ENCODE measurements at places on chromosomes 13 and 19. TPM values are rescaled to one million over a fixed set of nuclear protein-coding genes. Genes with fewer than 3 reads are reported as not detected.

DNA sequence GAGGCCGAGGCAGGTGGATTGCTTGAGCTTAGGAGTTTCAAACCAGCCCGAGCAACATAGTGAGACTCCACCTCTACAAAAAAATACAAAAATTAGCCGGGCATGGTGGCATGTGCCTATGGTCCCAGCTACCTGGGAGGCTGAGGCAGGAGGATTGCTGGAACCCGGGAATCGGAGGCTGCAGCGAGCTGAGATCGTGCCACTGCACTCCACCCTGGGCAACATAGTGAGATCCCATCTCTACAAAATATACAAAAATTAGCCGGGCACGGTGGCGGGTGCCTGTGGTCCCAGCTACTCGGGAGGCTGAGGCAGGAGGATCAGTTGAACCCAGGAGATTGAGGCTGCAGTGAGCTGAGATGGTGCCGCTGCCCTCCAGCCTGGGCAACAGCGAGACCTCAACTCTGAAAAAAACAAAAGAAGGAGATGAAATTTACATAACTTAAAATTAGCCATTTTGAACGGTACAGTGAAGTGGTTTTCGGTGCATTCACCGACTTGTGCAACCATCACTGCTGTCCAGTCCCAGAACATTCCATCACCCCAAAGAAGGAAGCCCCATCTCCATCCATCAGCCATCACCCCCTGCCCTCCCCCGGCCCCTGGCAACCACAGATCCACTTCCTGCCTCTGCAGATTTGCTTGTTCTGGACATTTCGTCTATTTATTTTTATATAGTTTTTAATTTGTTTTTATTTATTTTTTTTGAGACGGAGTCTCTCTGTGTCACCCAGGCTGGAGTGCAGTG lies 1.6 kb upstream of the AZU1 start:
- no peak for DNase-seq

Gene ADGRE3
- not detected for total RNA-seq

Gene IFI30
- total RNA-seq, result 32.3 TPM

GRCh38 chr13:31261241-31261640 lies 61.5 kb downstream of the B3GLCT start:
- DNase-seq, result no peak

- DNase-seq, result no peak
These were observed 237.7 kb upstream of the DACH1 start for GRCh38 chr13:72104656-72105180.

Gene ZNF724
- total RNA-seq, result 3.4 TPM

- no peak for DNase-seq
These were observed 65.2 kb upstream of the TNFRSF19 start for GRCh38 chr13:23505007-23505406.

DNA sequence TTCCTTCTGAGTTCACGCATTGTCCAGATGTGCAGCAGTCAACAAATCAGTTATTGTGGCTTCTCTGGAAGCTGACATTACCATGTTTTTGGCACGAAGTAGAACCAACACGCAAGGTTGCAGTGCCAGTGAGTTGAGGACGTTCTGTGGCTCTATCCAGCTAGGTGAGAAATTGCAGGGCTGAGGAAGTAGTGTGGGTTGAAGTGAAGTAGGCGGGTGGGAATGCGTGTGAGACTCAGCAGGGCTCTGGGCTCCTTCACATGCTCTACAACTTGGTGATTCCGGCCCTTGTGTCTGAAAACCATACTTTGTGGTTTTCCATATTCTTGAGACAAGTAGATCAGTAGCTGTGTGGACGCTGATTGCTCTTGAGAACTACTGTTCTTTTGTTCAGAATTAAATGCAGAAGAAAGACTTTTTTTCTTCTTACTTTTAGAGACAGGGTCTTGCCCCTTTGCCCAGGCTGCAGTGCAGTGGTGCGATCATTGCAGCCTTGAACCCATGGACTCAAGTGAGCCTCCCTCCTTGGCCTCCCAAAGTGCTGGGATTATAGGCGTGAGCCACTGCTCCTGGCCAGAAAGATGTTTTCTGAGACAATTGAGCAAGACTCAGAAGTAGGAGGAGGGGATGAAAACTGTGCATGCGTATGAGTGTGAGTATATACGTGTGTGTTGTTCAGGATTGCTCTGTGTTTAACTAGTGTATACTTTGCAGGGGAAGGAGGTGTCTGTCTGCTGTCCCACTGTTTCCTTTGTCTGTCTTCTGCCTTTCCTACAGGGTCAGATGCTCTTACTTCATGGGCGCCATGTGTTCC lies 46.2 kb downstream of the GATAD2A start:
- DNase-seq, result no peak

DNA sequence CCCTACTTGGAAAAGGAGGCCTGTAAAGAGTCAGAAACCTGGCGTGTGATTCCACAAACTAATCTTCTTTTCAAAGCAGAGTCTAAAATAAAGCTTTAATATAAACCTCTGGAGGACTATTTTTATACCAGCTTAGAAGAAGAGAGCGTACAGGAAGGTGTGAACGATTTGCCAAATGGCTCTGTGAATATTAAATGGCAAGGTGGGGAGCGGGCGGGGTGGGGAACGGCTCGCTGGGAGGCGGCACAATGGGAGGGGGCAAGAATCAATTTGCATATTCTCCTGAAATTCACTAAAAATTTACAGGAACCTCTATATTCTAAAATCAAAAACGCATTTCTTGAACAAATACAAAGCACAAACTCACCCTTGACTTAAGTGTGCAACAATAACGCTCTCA lies 982 bp downstream of the ZNF780B start:
- no peak for DNase-seq

GRCh38 chr19:41844601-41845000 lies at the start of gene LYPD4:
TSS of gene LYPD4 (minus strand) at chr19:41844683. CDS start at chr19:41839285, 5,398 bp downstream.
- DNase-seq, result no peak

Gene SIGLEC7
- total RNA-seq, result 2.4 TPM

GRCh38 chr19:2578901-2579677 lies 103.2 kb downstream of the GADD45B start:
- peak; percentile 88 for DNase-seq

DNA sequence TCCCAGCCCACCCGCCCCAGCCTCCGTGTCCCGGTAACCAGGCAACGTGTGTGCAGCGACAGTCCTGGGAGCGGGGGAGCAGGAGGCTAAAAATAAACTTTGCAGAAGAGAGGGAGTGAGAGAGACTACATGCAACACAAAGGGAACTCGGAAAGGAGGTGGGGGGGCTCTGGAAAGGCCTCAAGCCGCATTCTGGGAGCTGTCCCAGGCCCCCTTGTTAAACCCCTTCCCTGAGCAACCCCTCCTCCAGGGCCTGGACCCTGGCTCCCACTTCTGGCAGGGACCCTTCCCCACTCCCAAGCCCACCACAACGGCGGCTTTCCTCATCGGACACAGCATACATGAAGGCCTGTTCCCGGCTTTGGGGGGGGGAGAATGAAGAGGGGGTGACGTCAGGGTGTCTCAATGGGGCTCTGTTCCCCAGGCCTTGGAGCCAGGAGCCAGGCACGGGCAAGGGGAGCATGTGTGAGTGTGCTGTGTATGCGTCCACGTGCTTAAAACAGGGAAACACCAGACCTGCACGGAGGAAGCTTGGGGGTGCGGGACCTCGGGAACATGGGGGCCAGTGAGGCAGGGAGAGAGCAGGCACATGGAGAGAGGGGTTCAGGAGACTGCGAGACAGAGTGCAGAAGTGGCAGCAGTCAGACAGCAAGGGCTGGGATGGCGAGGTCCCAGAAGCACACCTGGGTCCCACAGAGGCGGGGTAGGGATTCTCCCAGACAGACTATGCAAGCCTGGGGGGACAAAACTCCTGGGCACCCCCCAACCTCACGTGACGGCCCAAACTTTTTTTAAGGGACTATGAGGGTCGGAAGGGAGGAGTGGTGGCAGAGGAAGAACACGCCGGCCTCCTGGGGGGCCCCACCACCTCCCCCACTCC lies 2.3 kb downstream of the ERF start:
- DNase-seq, result peak; percentile 58

GRCh38 chr13:102846261-102847015 lies 606 bp downstream of the ERCC5 start:
- DNase-seq, result peak; percentile 55

GRCh38 chr19:35248310-35249145 lies at the start of gene LSR:
TSS of gene LSR (plus strand) at chr19:35249002. CDS start at chr19:35249023, 21 bp downstream.
- peak; percentile 89 for DNase-seq

GRCh38 chr13:107275945-107276614 lies 708.1 kb upstream of the ARGLU1 start:
- no peak for DNase-seq

Gene KIR3DL2
- not detected for total RNA-seq

All from ureter (tissue), 1 donor.